ENCODE measurements at places on chromosomes 6 and 20.

- DNase-seq, result peak; percentile 54
Observed at GRCh38 chr6:12009876-12010634, 2.1 kb upstream of the HIVEP1 start.

GRCh38 chr6:170180671-170181337 is 110.1 kb downstream of the DLL1 start:
- no peak for DNase-seq

DNA sequence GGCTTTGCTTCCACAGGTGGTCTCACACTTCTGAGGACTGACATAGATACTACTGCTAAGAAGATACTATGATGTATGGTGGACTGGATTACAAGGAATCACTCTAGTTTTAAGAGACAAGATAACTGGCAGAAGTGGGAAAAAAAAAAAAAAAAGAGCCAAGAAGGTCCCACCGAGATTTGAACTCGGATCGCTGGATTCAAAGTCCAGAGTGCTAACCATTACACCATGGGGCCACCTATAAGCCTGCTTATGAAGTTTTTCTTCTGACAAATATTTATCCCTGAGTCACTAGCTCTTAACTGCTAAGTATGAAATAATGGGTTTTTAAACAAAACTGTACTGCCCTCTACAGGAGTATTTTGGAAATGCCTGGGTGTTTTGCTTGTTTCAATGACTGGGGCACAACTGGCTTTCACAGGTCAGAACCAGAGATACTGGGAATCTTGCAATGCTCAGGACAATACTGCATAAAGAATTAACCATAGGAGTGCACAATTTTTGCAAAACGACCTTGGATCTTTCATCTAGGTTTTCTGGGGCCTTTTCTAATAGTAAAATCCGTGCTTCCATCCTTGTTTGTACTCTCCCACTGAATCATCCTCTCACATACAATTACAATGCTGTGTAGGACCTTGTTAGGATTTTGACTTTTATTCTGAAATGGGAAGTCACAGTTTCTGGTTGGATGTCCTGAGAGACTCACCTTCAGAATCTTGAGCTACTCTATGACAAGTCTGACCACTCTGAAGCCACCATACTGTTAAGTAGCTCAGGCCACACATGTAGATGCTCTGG is 116.3 kb downstream of the OR2B2 start:
- DNase-seq, result peak; percentile 69

DNA sequence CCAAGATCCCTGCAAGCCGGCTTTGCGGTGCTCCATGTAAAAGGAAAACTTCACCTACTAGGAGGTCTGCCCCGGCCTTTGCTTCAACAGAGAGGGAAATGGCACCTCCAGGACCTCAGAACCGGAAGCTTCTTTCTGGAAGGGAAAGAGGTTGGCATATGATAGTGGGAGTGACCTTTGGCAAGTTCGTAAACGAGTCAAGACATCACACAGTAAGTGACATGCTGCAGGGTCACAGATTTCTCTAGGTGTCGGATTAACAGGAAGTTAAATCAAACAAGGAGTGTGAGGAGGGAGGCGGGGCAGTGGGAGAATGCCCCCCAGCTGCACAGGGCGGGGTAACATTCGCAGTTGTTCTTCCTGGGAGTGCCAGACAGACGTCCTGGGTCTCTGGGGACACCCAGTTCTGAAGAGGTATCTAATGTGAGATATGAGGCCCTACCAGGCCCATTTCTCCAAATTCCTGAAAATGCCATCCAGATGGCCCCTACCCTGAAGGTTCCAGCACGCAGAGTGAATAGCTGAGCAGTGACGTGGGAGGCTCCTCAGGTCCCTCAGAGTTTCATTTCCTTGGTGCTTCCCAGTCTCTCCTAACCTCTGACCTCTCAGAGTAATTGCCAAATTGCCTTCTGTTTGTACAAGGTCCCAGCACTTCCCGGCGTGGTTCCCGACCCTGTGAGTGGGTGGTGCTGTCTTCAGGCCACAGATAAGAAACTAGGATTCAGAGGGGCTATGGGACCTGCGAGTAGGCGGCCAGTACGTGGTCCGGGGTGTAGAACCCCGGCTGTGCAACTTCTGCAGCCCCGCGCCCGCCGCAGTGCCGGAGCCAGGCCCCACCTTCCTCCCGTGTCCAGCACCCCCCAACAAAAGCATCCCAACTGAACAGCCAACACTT is 1.9 kb downstream of the RRBP1 start:
- DNase-seq, result peak; percentile 51

- DNase-seq, result no peak
Observed at GRCh38 chr6:44267252-44267651, 1.9 kb upstream of the NFKBIE start.

- no peak for DNase-seq
Observed at GRCh38 chr6:167691533-167692312, 135.0 kb upstream of the AFDN start.

GRCh38 chr6:44052419-44053023 is 74.7 kb downstream of the MRPL14 start:
- DNase-seq, result no peak

- DNase-seq, result no peak
Observed at GRCh38 chr6:125367036-125367782, 65.4 kb upstream of the HDDC2 start.

GRCh38 chr6:7975764-7976146 is 65.2 kb upstream of the TXNDC5 start:
- DNase-seq, result no peak

- no peak for DNase-seq
Observed at GRCh38 chr6:33595001-33595846, 15.1 kb upstream of the BAK1 start.

DNA sequence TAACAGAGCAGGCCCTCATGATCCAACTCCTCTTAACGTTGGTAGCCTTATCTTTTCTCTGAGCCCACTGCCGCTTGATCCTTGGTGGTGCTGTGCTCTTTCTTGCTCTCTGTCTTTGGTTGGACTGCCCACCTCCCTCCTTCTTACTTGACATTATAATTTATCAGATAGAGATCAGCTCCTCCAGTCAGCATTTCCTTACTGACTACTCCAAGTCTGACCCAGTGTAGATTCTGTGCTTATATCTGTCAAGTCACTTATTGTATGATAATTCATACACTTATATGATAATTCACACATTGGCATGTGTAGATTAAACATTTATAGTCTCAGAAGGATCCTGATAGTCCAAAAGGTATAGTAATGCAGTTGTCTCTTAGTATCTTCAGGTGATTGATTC is 18.1 kb downstream of the PTPRA start:
- no peak for DNase-seq

GRCh38 chr6:24768361-24768760 is 6.4 kb upstream of the GMNN start:
- DNase-seq, result peak; percentile 57

GRCh38 chr6:33840048-33840926 is 36.5 kb upstream of the MLN start:
- peak; percentile 97 for DNase-seq

- no peak for DNase-seq
Observed at GRCh38 chr6:34285448-34286164, 36.8 kb upstream of the SMIM29 start.

DNA sequence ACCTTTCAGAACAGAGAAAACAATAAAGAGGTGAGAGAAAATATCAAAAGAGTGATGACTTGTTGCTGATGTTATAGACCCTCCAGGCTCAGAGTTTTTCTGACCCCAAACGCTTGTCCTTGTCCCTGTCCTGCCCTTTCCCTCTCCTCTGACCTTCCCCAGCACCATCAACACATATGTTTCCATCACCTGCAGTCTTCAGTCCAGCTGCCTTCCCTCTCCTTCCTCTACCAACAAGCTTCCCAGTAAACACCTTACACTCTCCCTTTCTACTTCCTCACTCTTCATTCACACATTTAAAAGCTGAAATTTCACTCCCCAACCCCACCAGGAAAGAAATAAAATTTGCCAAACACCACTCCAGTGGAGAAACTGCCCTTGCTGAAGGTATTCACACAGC is 25.4 kb upstream of the AFDN start:
- no peak for DNase-seq

- peak; percentile 26 for DNase-seq
Observed at GRCh38 chr6:52233975-52234823, 10.1 kb downstream of the IL17F start.

GRCh38 chr6:39934131-39934757 is at the start of gene MOCS1:
MOCS1 (minus strand) TSS chr6:39934462; CDS start chr6:39934417, 45 bp downstream.
- no peak for DNase-seq

GRCh38 chr6:142307963-142308748 is 6.3 kb downstream of the ADGRG6 start:
- no peak for DNase-seq

- DNase-seq, result peak; percentile 4
Observed at GRCh38 chr20:6122873-6123648, at the start of gene FERMT1. FERMT1 (minus strand) TSS chr20:6123030; CDS start chr20:6119554, 3,476 bp downstream.

- DNase-seq, result no peak
Observed at GRCh38 chr6:158539413-158539812, 20.5 kb upstream of the TMEM181 start.

DNA sequence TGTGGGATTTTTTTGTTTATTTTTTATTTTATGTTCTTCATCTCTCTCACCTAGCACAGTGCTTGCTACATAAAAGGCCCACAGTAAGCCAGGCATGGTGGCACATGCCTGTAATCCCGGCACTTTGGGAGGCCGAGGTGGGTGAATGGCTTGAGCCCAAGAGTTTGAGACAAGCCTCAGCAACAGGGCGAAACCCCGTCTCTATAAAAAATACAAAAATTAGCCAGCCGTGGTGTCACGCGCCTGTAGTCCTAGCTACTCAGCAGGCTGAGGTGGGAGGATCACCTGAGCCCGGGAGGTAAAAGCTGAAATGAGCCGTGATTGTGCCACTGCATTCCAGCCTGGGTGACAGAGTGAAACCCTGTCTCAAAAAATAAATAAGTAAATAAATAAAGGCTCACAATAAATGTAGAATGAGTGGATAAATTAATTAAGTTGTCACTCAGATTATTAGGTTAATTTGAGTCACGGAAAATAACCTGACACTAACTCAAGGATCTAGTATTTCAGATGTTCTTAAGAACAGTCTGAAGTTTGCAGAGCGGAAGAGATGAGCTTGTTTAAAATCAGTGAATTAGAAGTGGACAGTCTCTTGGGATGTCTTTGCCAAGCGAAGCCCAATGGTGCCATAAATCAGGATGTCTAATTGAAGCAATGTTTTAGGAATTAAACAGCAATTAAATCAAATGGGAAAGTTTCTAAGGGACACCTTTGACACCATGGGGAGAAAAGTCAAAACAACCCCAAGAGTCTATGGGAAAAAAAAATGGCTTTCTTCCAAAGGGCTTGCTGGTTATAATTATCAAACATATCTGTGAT is 214.4 kb downstream of the ZNF217 start:
- DNase-seq, result no peak

All from GM04503 (cell line).